ENCODE measurements at places on chromosomes 13 and 19.

DNA sequence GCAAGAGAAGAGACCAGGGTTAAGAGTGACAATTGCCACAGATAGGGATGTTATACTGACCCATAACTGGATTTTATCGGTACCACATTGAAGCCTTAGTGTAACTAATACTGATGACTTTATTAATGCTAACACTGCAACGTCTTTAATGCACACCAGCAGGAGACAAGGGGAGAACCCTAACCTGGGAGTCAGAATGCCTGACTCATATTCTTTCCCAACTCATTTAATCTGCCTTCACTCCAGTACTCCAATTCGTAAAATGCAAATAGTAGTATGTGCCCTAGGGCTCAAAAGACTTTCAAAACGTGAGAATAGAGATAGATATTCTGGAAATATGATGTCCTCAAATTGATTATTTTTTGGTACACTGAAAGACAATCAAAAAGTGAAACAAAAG is 62.4 kb downstream of the GPC6 start:
- no peak for DNase-seq

- peak; percentile 51 for DNase-seq
Observed at GRCh38 chr13:21638319-21639282, 32.3 kb upstream of the FGF9 start.

DNA sequence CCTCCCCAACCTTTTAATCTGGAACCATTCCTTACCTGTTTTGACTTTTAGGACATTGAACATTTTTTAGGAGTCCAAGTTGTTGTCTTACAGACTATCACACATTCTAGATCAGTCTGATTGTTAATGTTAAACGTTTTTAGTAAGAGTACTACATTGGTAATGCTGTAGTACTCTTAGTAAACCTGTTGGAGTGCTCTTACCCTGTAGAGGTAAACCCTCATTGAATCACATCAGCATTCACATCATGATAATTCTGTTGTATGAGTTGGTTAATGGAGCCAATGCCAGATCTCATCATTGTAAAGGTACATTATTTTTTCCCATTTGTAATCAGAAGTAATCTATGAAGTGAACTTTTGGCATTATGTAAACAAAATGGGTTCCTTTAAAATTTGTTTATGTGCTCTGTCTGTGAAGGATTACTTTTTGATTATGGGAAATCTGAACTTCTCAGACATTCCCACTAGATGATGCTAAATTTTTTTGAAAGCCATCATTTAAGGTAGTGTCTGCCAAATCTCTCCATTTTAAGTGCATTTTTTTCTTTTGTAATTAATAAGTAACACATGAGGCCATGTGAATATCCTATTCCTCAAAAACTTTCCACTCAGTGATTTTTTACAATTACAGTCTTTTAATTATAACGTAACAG is 55.2 kb downstream of the VWA8 start:
- peak; percentile 40 for DNase-seq

DNA sequence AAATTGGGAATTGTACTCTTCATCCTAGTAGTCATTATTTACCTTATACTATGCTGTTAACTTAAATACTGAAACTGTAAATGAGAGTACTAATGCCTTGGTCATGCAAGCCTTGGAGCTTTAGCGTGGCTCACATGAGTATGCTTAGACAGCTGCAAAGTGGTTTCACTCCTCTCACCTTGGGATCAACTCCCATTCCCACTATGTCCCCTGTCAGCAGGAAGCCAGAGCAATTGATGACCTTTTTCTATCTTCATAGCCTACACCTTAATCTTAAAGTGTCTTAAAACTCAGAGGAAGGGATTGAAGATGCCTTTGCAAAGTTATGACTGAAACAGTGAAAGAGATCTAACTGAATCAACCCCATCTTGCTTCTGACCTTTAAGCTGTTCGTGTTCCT is 33.2 kb upstream of the CEACAM8 start:
- DNase-seq = no peak

- peak; percentile 40 for DNase-seq
Observed at GRCh38 chr13:30373727-30374126, 48.6 kb upstream of the UBE2L5 start.

DNA sequence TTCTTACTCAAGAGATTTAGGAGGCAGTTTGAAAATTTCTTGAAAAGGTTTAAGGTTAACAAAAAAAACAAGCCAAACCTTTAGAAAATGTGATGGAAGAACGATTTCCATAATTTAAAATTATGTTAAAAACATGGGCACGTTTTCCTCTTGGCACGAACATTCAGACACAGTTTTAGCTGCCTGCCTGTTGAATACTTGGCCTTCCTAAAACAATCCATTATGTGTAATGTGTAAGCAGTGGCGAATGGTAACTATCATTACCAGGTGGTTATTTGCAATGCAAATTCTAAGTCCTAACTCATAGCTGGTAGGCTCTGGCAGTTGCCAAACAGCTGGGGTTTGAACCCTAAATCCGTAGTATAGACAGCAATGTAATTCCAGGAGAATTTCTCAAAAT is 1425.7 kb upstream of the SLC10A2 start:
- no peak for DNase-seq

GRCh38 chr19:8335343-8336071 is 7.6 kb downstream of the KANK3 start:
- no peak for DNase-seq
